GM12878 (cell line): ENCODE measurements at places on chromosomes 13 and 19. TPM values are rescaled to one million over a fixed set of nuclear protein-coding genes. Genes with fewer than 3 reads are reported as not detected.
A peak's percentile ranks its signal among the peaks of the same experiment; 100 is the strongest.

Gene KCNJ14
- 0.37 and 0.68 TPM in 2 replicates for polyA plus RNA-seq

DNA sequence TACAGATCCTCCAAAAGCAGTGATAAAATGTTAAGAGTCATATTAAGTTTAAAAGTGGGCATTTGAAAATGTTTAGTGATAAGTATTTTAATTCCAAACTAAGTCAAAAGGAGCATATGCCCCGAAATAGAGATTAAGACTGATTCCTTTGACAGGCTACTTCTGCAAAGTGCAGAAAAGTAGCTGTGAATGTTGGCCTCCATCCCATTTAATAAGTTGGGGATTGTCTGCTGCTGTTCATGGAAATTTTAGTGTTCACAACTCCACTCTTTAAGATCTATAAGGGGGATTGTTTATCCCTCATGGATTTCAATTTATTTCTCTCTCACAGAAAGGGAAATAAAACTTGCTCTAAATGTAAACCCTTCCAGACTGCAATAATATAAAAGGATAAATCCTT, 278.3 kb downstream of the KCTD12 start:
- no peaks in the 10 kb centered on the region for H3K4me1 ChIP-seq
- H3K27ac ChIP-seq = no peak overlapping the region
- no peak for DNase-seq
- no peak overlapping the region for H3K4me3 ChIP-seq
- no peaks in the 10 kb centered on the region for H3K27me3 ChIP-seq

Gene CGB8
- polyA plus RNA-seq = not detected in 2 replicates

DNA sequence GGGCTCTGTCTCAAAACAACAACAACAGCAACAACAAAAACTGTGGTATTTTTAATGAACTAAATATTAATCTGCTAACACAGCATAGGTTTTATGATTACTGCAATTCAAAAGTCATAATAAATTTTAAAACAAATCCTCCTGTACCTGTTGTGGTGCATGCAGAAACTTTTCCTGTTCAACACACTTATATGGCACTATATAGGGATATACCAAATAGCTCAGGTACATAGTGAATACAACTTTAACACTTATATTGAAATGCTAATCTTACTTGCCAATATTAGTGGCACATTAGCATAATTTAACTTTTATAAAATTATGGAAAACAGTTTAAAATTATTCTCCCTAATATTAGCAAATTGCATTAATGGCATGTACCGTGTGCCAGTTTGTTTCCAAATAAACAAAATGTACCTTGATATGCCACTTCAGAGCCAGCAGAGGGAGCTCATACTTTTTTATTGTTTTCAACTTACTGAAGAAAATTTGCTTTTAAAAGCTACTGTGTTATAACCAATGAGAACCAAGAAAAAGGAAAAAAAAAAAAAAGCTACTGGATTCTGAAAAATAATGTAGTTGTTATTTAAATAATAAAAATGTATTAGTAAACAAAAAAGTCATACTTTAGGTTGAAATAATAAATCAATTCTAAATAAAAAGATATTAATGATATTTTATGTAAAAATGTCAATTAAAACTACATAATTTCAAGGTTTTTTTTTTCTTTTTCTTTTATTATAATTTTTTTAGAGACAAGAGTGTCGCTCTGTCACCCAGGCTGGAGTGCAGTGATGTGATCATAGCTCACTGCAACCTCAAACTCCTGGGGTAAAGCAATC, 18.0 kb upstream of the RBM26 start:
- no peak overlapping the region for H3K4me3 ChIP-seq
- no peak for DNase-seq
- no peaks in the 10 kb centered on the region for H3K36me3 ChIP-seq

GRCh38 chr19:17687857-17688784, at the start of gene UNC13A:
TSS of gene UNC13A (minus strand) at chr19:17688354. CDS start at chr19:17688199, 155 bp downstream.
- H3K4me3 ChIP-seq = no peak within 1 kb of the TSS
- peaks cover 9% of the 10 kb centered on the region for H3K27me3 ChIP-seq
- no peaks in the 10 kb centered on the region for H3K36me3 ChIP-seq
- no peak within 1 kb of the TSS for H3K27ac ChIP-seq
- DNase-seq = no peak

DNA sequence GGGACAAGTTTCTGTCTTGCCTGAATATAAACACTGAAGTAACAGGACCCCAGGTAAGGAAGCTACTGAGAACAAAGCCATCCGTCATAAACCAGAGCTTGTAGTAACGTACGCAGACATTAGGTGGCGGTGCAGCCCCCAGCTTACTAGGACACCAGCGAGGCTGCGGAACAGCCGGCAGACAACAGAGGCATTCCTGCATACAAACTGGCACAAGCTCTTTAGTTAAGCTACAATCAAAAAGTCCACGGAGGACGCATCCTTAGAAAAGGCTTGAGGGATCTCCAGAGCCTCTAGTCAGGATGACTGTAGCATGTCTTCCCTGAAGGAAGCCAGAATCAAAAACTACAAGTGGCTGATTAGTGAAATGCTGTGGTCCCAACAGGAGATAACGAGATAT, 26.2 kb downstream of the ZNF160 start:
- H3K27ac ChIP-seq = no peak overlapping the region
- DNase-seq = no peak
- no peaks in the 10 kb centered on the region for H3K27me3 ChIP-seq
- no peaks in the 10 kb centered on the region for H3K4me1 ChIP-seq
- peaks cover 7% of the 10 kb centered on the region for H3K36me3 ChIP-seq

Gene OR7D2
- not detected in 2 replicates for polyA plus RNA-seq

Gene CYP2F1
- not detected in 2 replicates for polyA plus RNA-seq

- H3K36me3 ChIP-seq = no peaks in the 10 kb centered on the region
- no peaks in the 10 kb centered on the region for H3K4me1 ChIP-seq
- H3K4me3 ChIP-seq = no peak overlapping the region
These were observed 39.8 kb upstream of the MCF2L start for GRCh38 chr13:112928972-112929782.

DNA sequence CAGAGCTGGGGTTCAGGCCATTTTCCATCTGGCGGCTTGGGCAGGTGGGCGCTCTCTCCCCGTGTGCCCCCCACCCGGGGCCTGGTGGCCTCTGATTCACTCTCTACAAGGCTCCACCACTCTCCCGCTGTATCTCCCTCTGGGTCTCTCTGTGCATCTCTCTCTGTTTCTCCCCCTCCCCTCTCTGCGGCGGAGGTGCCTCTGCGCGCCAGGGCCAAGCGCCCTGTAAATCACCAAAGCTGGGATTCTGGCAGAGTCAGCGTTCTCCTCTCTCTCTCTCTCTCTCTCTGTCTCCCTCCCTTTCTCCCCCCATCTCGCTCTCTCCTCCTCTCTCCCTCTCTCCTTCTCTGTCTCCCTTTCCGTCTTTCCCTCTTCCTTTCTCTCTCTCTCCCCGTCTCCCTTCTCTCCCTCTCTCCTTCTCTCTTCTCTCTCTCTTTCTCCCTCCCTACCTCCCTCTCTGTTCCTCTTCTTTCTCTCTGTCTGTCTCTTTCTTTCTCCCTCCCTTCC, 3.9 kb downstream of the NFIC start:
- peaks cover 35% of the 10 kb centered on the region for H3K4me1 ChIP-seq
- H3K4me3 ChIP-seq = peak overlapping the region; percentile 73
- no peaks in the 10 kb centered on the region for H3K27me3 ChIP-seq
- DNase-seq = no peak
- H3K27ac ChIP-seq = peak overlapping the region; percentile 92
- no peaks in the 10 kb centered on the region; the same call in 1 of the 2 replicates for H3K36me3 ChIP-seq

DNA sequence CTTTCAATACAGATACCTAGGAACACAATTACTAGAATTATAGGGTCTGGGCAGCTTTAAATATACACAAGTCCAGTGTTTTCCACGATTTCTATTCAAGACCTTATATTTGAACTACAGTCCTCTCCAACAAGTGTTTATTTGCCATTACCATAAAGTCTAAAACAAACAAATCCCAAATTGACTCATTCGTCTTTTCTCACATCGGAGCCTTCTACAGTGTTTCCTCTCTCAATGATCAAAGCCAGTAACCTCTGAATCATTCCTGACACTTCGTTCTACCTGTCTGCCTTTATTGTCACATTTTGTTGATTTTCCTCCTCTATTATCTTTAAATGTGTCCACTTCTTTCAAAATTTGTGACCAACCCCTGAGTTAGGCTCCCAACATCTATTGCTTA, 1356.5 kb upstream of the SLC10A2 start:
- no peak overlapping the region for H3K4me3 ChIP-seq
- DNase-seq = no peak
- no peaks in the 10 kb centered on the region for H3K27me3 ChIP-seq
- H3K27ac ChIP-seq = no peak overlapping the region

DNA sequence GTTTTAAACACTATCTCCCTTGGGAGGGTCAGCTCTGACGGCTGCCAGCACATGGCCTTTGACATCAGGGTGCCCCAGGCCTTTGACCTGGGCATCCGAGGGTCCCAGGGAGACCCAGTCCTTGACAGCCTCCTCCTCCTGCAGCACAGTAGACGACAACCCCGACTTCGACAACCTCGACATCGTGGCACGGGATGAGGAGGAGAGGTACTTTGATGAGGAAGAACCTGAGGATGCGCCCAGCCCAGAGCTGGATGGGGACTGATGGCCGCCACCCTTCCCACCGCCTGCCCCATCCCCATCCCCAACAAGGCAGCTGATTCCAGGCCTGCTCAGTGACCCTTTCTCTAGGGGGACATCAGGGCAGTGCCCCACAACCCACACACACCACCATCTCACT, 12.5 kb downstream of the CCDC97 start:
- peaks cover 19% of the 10 kb centered on the region for H3K4me1 ChIP-seq
- H3K27ac ChIP-seq = no peak overlapping the region
- no peaks in the 10 kb centered on the region for H3K27me3 ChIP-seq
- no peak overlapping the region for H3K4me3 ChIP-seq

- no peak overlapping the region for H3K27ac ChIP-seq
- H3K36me3 ChIP-seq = no peaks in the 10 kb centered on the region
- H3K4me3 ChIP-seq = no peak overlapping the region
- H3K4me1 ChIP-seq = no peaks in the 10 kb centered on the region
- no peak for DNase-seq
These were observed 14.8 kb upstream of the PROZ start for GRCh38 chr13:113143466-113144254.
